ENCODE measurements at places on chromosomes 5 and 9. TPM values are rescaled to one million over a fixed set of nuclear protein-coding genes. Genes with fewer than 3 reads are reported as not detected.
A peak's percentile ranks its signal among the peaks of the same experiment; 100 is the strongest.

Gene TRPM3
- 0.87 TPM for total RNA-seq

Gene INSL4
- not detected for total RNA-seq

DNA sequence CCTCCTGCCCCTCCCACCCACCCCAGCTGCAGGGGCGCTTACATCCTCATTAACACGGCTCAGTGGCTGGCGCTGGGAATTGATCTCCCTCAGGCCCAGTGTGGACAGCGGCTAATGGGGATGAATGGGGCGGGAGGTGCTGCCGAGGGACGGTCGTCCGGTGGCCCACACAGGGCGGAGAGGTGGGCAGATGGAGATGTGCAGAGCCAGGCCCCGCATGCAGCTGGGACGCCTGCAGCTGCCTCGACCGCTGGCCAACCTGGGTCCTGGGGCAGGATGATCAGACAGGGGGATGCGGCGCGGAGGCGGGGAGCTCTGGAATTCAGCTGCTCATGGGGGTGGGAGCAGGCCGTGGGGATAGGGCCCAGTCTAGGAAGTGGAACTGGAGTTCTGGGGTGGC is 17.6 kb downstream of the TSPAN17 start:
- H3K36me3 ChIP-seq = no peaks in the 10 kb centered on the region
- no peaks in the 10 kb centered on the region for H3K4me1 ChIP-seq
- no peaks in the 10 kb centered on the region for H3K27me3 ChIP-seq
- H3K27ac ChIP-seq = no peak overlapping the region

DNA sequence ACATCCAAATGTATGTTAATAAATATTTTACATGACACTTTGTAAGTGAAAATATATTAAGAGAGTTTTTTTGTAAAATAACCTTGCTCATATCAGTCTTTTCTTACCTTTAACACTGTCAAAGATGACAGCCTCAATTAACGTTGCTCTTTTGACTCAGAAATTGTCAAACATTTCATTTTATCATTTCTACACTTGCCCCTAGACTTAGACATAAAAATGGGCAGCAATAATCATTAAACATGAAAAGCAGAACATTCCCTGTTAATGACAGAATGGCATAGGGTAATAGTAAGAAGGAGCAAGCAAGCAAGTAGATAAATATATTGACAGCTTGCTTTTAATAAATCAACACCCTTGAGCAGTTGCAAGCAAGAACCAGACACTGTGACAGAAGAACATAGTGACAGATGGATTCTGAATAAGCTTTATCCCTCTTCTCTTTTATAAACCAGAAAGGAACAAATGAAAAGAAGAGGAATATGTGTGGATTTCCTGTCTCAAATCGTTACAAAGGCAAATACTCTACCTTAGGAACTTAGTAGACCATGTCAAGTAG is 796.0 kb upstream of the CHD1 start:
- no peak overlapping the region for H3K4me3 ChIP-seq
- H3K27me3 ChIP-seq = no peaks in the 10 kb centered on the region
- no peaks in the 10 kb centered on the region for H3K4me1 ChIP-seq
- H3K27ac ChIP-seq = no peak overlapping the region
- no peaks in the 10 kb centered on the region for H3K36me3 ChIP-seq
- DNase-seq = no peak

DNA sequence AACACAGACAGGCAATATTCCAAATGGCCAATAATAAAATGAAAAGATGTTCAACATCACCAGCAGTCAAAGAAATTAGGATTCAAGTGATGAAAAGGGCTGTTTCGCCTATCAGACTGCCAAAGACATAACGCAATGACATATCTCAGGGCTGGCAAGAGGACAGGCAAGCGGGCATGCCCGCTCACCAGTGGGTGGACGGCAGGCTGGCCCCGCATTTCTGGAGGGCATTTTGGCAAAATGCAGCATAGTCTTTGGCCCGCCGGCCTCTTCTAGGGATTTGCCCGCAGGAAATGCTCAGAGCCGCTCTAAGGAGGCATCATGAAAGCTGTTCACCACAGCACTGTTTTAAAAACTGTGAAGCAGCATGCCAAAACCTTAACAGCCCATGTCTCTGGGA is 1.4 kb upstream of the PPP1R26 start:
- peaks cover 14% of the 10 kb centered on the region for H3K4me1 ChIP-seq
- H3K27ac ChIP-seq = no peak overlapping the region
- H3K36me3 ChIP-seq = no peaks in the 10 kb centered on the region
- no peak overlapping the region for H3K4me3 ChIP-seq
- DNase-seq = no peak

DNA sequence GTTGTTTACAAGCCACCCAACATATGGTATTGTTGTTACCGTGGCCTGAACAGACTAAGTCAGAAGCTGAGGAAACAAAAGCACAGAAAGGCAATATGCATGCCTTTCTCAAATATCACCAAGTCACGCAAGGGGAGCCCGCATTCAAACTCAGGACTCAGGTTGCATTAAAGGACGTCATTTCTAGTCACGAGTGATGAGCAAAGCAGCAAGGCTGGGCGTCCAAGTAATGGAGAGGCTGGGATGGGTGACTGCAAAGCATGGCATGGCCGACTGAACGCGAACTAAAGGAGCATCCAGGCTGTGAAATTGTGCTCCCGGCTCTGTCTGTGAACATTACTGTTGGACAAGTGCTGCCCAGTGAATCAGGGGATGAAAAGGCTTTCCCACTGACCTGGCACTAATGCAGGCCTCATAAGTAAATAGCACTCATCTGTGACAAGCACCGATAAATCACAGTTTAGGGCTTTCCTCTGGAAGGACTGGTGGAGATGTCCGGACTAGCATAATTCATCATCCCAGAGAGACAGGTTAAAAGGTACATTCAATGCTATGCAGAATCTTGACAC is 202.8 kb downstream of the SPOCK1 start:
- DNase-seq = no peak
- peaks cover 5% of the 10 kb centered on the region for H3K4me1 ChIP-seq
- H3K27me3 ChIP-seq = no peaks in the 10 kb centered on the region
- H3K27ac ChIP-seq = no peak overlapping the region

GRCh38 chr9:37514999-37515398 is 29.3 kb downstream of the POLR1E start:
- no peak for DNase-seq
- H3K27me3 ChIP-seq = no peaks in the 10 kb centered on the region
- H3K4me3 ChIP-seq = no peak overlapping the region
- no peak overlapping the region for H3K27ac ChIP-seq
- H3K4me1 ChIP-seq = no peaks in the 10 kb centered on the region

GRCh38 chr5:123997462-123998215 is 485.7 kb downstream of the CSNK1G3 start:
- H3K4me3 ChIP-seq = no peak overlapping the region
- no peaks in the 10 kb centered on the region for H3K27me3 ChIP-seq
- H3K4me1 ChIP-seq = no peaks in the 10 kb centered on the region
- H3K36me3 ChIP-seq = no peaks in the 10 kb centered on the region
- H3K27ac ChIP-seq = no peak overlapping the region

GRCh38 chr9:86944796-86945727 is 2.2 kb downstream of the GAS1 start:
- H3K36me3 ChIP-seq = no peaks in the 10 kb centered on the region
- H3K4me3 ChIP-seq = peak overlapping the region; percentile 95
- H3K27me3 ChIP-seq = no peaks in the 10 kb centered on the region
- peak; percentile 49 for DNase-seq
- peaks cover 29% of the 10 kb centered on the region for H3K4me1 ChIP-seq
- H3K27ac ChIP-seq = peak overlapping the region; percentile 96

- no peaks in the 10 kb centered on the region for H3K4me1 ChIP-seq
- H3K36me3 ChIP-seq = peaks cover 83% of the 10 kb centered on the region
- H3K27ac ChIP-seq = no peak overlapping the region
- H3K27me3 ChIP-seq = no peaks in the 10 kb centered on the region
Measured at GRCh38 chr9:92247296-92247695, 46.2 kb downstream of the IARS1 start.

DNA sequence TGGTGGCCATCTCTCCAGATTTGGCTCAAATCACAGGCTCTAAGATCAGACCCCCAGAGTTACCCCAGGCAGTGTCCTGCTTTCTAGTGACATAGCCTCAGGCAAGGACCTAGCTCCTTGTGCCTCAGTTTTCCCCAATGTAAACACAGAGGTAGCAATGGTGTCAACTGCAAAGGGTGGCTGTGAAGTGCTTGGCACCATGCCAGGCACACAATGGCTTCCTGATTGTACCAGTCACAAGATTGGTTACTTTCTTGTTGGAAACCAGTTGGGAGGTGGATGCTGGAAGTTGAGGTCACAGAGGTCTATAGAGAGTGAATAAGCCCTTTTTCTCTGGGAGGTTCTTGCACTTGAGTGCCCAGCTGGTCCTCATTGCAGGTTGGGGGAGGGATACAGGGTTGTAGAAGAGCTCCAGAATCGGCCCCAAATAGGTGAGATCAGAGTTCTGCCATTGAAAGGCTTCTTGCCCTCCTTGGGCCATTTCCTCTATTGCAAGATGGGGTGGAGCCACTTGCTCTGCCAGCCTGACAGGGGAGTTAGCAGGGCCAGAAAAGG is 2.3 kb downstream of the STKLD1 start:
- no peaks in the 10 kb centered on the region for H3K4me1 ChIP-seq
- no peaks in the 10 kb centered on the region for H3K27me3 ChIP-seq
- no peak for DNase-seq
- no peaks in the 10 kb centered on the region for H3K36me3 ChIP-seq
- no peak overlapping the region for H3K27ac ChIP-seq

DNA sequence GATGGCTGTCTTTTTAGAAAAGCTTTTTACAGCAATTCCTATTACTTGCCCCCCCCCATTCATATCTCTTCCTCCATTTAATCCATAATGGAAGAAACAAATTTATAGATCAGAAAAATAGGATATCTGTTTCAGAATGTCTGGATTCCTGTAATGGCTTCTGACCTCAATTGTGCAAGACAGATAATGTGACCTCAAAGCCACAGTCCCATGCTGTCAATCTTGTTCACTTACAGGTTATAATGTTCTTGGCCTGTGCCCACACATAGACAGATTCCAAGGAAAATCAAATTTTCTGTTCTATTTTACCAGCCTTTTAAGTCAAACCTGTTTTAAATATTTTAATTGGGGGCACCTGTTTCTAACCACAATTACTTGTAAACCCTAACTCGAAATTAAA is 143.4 kb downstream of the ENTREP1 start:
- H3K27ac ChIP-seq = no peak overlapping the region
- H3K4me1 ChIP-seq = no peaks in the 10 kb centered on the region
- no peak overlapping the region for H3K4me3 ChIP-seq
- no peaks in the 10 kb centered on the region for H3K27me3 ChIP-seq
- no peaks in the 10 kb centered on the region for H3K36me3 ChIP-seq
- DNase-seq = no peak

GRCh38 chr9:21465859-21466518 is 16.1 kb downstream of the IFNE start:
- no peaks in the 10 kb centered on the region for H3K36me3 ChIP-seq
- DNase-seq = no peak
- no peaks in the 10 kb centered on the region for H3K27me3 ChIP-seq
- no peaks in the 10 kb centered on the region for H3K4me1 ChIP-seq
- H3K4me3 ChIP-seq = no peak overlapping the region

DNA sequence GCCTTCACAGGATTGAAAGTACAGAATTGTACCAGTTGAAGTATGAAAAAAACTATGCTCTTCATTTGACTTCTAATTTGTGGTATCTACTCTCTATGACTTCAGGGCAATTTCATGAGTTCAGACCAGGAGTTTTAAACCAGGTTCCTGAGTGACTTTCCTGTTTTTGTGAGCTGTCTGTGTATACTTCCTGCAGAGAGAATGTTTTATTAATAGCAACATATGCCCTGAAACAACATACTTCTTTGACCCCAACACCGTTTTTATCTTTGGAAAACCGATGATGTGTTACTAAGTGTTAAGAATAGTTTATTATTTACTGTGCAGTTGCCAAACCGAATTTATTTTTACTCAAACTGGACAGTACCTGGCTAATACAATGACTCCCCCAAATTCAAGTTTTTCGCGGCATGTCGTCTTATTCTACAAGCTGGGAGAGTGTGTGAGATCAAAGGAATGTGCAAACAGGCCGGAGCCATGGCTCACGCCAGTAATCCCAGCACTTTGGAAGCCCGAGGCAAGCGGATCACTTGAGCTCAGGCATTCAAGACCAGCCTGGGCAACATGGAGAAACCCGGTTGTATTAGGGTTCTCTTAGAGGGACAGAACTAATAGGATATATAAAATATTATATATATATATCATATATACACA is 58.7 kb upstream of the ERBIN start:
- H3K4me1 ChIP-seq = no peaks in the 10 kb centered on the region
- H3K36me3 ChIP-seq = no peaks in the 10 kb centered on the region
- H3K4me3 ChIP-seq = no peak overlapping the region
- no peaks in the 10 kb centered on the region for H3K27me3 ChIP-seq
- no peak for DNase-seq

GRCh38 chr9:7802666-7803065 is 3.1 kb upstream of the DMAC1 start:
- no peak overlapping the region for H3K27ac ChIP-seq
- no peaks in the 10 kb centered on the region for H3K36me3 ChIP-seq
- no peaks in the 10 kb centered on the region for H3K27me3 ChIP-seq
- H3K4me3 ChIP-seq = no peak overlapping the region
- no peak for DNase-seq

GRCh38 chr9:95429096-95429495 is 87.7 kb downstream of the PTCH1 start:
- H3K27me3 ChIP-seq = no peaks in the 10 kb centered on the region
- H3K4me3 ChIP-seq = no peak overlapping the region
- no peak overlapping the region for H3K27ac ChIP-seq
- no peak for DNase-seq

DNA sequence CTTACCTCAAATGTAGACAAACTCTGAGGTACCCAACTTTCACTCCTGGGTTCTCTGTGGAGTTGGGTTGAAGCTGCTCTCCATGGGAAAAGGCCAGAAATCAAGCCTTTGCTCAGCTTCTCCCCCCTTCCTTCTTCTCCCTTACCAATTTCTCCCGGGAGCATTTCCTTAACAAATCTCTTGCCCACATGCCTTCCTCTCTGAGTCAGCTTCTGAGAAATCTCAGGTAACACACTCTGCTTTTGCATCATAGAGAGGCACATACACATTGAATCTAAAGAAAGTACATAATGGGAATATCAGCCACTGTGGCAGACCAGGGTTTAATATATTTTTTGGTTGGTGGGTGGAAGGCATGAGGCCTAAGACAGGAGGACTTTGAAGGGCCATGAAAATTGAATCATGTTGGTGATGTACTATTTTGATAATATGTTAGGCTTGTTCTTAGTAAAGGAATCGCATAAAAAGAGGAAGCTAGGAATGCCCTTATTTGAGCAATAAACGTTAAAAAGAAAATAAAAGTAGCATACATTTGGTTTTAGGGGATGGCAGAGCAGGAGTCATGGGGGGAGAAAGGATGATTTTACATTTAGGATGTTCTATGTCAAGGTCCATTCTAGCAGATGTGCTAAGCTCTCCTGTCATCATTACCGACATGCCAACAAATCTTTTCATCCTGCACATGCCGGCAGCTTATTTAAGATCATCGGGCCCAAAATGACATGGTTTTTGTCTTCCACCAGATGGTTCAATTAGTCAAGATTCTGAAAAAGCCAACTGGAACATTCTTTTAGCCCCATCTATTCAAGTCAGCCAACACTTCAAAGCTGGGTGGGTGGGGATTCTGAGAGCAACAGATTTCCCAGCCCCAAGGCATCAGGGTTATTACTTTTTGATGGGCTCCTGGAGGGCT is 199.5 kb upstream of the CLINT1 start:
- H3K27me3 ChIP-seq = no peaks in the 10 kb centered on the region
- DNase-seq = no peak

Measured in pancreas (tissue), 10 donors.